ENCODE measurements at places on chromosomes 5 and 9. TPM values are rescaled to one million over a fixed set of nuclear protein-coding genes. Genes with fewer than 3 reads are reported as not detected.

IDNK gene
- total RNA-seq: 0.48 TPM

TNFSF8 gene
- not detected for total RNA-seq

ADAMTS13 gene
- total RNA-seq: 4.0 TPM

TTLL11 gene
- total RNA-seq: 1.9 TPM

CARD9 gene
- 4.7 TPM for total RNA-seq

PTPN3 gene
- total RNA-seq: 1.2 TPM

ABCA1 gene
- total RNA-seq: 36.3 TPM

NUP214 gene
- total RNA-seq: 15.1 TPM
